ENCODE measurements at places on chromosomes 7 and 10.

- DNase-seq: no peak
Measured at GRCh38 chr7:78985509-78985908, 468.0 kb downstream of the MAGI2 start.

- no peak for DNase-seq
Measured at GRCh38 chr7:13800694-13801448, 188.6 kb downstream of the ETV1 start.

DNA sequence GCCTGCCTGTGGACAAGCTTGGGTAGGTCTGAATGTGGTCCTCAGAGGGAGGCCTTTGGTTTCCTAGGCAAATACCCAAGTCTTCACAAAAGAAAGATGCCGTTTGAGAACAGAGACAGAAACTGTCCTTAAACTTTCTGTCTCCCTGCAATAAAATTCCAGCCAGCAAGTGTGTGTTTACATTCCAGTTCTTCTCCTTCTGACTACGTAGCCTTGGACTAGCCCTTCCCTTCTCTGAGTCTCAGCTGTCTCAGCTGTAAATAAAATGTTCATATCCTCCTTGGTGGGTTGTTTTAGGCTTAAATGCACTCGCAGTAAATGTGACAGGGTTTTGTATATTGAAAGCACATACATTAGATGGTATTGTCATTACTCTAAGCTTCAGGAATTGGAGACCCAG is 561.2 kb upstream of the MKI67 start:
- DNase-seq: no peak

- no peak for DNase-seq
Measured at GRCh38 chr10:48467669-48468068, 137.2 kb downstream of the ARHGAP22 start.

GRCh38 chr10:48691812-48692528 is 7.3 kb downstream of the WDFY4 start:
- no peak for DNase-seq

DNA sequence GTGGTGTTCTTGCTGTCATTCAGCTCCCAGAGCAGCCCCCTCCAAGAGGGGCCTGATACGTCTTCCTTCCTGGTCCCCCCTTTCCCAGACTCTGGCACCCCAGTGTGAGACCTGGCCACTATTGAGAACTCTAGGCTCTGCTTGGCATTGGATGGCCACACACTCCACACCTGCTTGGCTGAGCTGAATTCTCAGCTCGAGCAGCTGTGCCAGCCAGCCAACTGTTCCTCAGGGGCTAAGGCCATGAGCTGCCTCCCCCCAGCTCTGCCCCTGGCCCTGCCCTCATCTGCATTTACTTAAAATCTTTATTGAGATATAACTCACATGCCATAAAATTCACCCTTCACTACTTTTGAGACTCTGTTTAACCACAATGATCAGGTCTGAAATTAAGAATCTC is 6.7 kb downstream of the TLL2 start:
- no peak for DNase-seq

DNA sequence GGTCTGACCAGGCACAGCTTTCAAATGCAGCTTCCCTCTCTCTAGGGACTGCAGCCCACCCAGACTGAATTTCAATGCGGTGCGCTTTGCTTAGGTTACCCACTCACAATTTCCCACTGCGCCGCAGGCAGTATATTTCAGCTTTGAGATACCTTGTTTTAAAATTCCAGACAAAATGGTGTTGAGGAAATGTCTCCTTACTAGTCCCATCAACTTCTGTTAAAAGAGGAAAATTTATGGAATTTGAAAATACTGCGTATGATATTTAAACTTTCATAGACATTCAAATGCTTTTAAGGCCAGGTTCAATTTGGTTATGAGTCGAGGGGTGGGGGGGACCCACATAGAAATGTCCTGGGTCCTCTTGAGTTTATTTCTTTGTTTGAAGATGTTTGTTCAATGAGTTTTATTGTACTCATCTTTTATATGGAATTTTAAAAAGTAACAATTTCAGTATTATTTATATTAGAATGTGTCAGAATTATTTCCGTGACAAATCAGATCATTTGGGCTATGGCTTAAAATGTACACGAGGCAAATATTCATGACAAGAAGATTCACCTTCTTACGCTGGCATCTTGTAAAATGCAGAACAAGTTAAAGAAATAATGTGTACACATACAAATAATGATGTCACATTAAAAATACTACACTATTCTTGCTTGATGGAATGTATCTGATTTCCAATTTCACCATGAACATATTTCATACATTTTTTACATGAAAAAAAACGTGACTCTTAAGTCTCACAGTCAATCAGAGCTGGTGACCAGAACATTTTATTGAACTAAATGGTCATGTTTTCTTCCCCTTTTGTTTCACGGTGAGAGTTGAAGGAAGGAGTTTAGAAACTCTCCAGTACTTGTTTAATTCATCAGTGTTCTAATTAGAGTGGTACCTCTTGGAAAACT is 1.3 kb downstream of the IKZF1 start:
- DNase-seq: no peak

GRCh38 chr7:45244981-45245380 is 87.4 kb downstream of the RAMP3 start:
- DNase-seq: no peak

DNA sequence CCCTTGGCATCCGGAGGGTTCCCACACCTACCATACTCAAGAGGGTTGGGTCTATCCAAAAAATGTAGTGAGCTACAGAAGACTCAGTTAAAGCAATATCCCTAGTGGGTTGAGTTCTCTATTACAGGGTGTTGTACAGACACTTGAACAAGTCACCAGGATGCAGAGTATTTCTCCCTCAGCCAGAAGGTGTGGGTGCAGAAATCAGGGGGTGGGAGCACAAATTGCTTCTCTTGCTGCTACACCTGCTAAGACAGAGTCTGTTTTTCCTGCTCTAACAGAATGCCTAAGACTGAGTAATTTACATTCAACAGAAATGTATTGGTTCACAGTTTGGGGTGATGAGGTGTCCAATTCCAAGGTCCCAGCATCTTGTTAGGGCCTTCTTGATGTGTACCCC is 433.4 kb downstream of the TCERG1L start:
- DNase-seq: no peak

DNA sequence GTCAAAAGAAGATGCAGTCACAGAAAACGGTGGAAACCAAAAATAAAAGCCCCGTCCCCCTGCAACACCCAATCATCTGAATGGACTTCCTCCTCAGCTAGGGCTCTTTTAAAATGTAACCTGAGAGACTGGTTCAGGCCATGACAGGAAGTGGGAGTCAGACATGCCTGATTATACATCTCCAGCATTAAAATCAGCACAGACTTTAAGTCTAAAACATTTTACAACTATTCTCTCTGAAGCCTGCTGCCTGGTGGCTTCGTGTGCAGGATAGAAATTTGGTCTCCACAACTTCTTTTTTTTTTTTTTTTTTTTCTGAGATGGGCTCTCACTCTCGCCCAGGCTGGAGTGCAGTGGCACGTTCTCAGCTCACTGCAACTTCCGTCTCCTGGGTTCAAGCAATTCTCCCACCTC is 30.3 kb downstream of the HACD1 start:
- no peak for DNase-seq
